Stimulated activated CD4-positive, alpha-beta T cell treated with anti-CD3 and anti-CD28 coated beads, Interleukin-2, amount 100 ng/mL, for 48 hours (primary cell): ENCODE measurements at places on chromosomes 5 and 9.
A peak's percentile ranks its signal among the peaks of the same experiment; 100 is the strongest.

- DNase-seq: no peak
Measured at GRCh38 chr9:134807716-134808446, 72.7 kb upstream of the FCN2 start.

GRCh38 chr9:87644659-87645058 is 81.3 kb upstream of the CTSL start:
- DNase-seq: no peak

DNA sequence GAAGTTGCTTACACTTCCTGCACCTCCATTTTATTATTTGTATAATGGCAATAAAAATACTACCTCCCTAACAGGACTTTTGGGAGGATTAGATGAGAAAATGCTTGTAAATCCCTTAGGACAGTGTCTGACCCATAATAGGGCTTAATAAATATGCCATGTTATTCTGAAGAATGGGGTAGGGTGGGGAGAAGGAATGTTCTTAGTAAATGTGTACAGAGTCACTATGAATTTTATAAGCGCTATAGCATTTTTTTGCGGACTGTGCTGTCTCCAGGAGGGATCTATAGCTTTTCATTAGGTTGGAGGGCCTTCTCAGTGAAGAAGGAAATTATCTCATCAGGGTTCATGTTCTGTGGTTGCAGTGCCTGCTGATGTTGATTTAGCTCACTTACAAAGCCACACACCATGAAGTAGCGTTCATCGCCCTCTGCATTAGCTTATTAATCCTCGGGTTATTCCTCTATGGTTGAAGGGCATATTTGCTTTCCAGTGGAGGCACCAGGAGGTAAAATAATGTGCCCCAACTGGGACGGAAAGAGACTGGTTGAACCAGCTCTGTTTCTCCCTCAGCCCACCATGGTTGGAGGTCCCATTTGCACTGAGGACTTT is 497.1 kb downstream of the ARHGEF28 start:
- no peak for DNase-seq

GRCh38 chr5:100518377-100518776 is 16.8 kb upstream of the FAM174A start:
- DNase-seq: no peak

DNA sequence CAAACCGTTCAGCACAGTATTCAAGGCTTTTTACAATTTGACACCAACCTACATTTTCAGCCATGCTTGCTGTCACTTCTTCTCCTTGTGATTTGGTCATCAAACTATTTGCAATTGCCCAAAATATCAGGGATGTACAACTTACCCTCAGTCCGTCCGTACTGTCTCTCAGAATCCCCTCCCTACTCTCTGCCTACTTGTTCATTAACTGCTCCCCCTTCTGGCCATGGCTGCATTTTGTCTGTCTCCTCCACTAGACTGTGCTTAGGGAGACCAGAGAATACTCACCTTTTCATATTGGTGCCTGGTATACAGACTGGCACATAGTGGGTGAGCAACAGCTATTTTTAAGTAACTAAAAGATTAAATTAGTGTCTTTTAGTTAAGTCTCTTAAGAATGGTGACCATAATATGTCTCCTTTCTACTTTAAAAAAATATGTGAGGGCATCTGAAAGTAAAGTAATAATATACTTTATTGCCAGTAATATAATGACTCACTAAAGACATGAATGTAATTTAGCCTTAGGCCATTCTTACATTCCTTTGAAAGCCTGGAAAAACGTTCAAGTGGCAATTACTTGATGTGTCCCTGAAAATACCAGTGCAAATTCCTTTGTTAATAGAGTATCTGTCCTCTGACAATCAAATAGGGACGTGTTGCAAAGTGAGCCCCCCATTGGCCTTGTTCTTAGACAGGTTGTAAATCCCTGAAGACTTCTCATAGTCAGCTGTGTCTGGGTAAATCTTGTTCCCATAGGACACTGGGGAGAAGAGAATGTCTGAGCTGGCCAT is 27.8 kb downstream of the PRLR start:
- peak; percentile 19 for DNase-seq

GRCh38 chr5:73229271-73229670 is 56.3 kb downstream of the TMEM174 start:
- DNase-seq: no peak

- no peak for DNase-seq
Measured at GRCh38 chr9:132647355-132647754, 22.4 kb downstream of the DDX31 start.

DNA sequence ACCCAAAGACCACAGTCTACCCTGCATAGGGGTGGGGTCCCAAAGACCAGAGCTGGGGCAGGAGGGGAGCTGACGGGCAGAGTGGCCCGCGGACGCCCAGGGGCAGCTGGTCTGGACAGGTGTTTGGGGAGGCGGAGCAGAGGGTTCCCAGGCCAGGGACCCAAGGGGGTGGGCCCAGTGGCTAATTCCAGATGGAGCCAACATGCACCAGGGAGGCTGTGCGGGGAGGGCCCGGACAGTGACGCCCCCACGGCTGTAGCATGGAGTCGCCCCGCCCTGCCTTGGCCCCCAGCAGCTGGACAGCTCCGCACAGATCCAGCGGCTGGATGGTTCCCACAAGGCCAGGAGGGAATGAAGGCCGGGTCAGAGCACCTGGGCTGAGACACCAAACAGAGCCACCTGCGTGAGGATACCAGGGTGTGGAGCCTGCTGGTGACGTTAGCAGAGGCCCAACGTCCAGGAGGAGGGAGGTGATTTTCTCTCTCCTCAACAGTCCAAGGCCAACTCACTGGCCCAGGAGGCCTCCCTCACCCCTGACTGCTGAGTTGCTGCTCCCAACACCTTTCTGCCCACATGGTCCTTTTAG is 55.3 kb upstream of the EGFL7 start:
- DNase-seq: no peak
